T-cell (primary cell): ENCODE measurements at places on chromosomes 12 and 14.
A peak's percentile ranks its signal among the peaks of the same experiment; 100 is the strongest.

DNA sequence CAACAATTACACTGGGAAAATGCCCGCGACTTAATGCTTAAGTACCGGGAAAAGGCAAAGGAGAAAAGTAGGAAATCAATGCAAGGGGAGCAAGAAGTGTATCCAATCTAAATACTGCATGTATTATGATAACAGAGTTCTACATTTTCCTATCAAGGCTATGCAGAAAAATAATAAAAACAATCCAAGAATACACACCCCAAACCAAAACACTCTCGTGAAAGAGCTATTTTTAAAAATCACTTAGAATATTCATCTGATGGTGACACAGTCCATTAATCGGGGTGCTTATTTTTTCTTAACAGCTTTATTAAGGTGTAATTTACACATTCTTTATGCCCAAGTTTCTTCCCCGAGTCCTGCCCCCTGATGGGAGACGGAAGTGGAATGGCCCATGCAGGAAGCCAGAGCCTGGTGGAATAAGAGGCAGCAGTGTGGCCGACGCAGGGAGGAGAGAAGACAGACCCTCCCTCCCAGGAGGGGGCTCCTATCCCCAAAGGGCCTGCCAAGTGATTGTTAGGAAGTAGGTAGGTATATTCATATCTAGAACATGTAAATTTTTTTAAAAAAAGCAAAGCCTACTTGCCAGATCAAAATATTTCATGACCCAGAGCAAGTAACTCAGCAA lies 174.3 kb downstream of the FOXN3 start:
- DNase-seq = no peak

DNA sequence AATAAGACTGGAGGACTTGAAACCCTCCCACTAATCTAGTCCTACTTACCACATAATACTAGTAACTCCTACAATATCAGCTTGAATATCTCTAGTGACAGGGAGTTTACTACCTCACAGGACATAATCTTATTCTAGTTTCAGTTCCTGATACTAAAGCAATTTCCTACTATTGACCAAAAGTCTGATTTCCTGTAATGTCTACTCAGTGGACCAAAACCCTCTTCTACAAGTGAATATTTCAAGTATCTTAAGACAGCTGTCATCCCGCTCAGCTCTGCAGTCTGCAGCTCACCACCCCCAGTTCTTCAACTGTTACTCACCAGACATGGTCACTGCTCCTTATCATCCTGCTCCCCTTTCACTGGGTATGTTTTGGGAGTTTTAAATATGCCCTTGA lies 70.8 kb upstream of the TMCC3 start:
- no peak for DNase-seq

DNA sequence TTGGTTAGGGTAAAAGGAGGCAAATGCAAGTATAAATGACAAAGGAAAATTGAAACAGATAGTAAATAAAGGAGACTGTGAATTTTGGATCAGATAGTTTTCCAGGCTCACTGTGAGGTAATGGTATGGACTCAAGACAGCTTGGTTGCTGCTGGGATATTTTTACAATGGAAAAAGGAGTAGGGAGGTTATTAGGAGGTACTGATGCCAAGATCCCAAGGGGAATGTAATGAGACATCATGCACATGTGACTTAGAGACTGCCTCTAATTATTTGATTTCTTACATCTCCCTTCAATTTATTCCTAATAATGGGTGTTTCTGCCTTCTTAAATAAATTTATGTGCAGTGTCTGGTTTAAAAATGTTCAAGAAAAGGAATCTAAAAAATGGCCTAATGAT lies 56.9 kb downstream of the TAOK3 start:
- DNase-seq = no peak

- DNase-seq = no peak
These were observed 297.9 kb upstream of the G2E3 start for GRCh38 chr14:30260833-30261607.

GRCh38 chr14:32938719-32939253 lies at the start of gene NPAS3:
NPAS3 (plus strand) TSS chr14:32938879.
- no peak for DNase-seq

- DNase-seq = no peak
These were observed 52.1 kb downstream of the STON2 start for GRCh38 chr14:81348061-81348460.

GRCh38 chr12:26651566-26652188 lies 181.3 kb downstream of the ITPR2 start:
- DNase-seq = no peak

GRCh38 chr12:47855502-47855901 lies 35.8 kb upstream of the HDAC7 start:
- no peak for DNase-seq

- DNase-seq = no peak
These were observed 106.2 kb downstream of the UNC79 start for GRCh38 chr14:93536945-93537344.

DNA sequence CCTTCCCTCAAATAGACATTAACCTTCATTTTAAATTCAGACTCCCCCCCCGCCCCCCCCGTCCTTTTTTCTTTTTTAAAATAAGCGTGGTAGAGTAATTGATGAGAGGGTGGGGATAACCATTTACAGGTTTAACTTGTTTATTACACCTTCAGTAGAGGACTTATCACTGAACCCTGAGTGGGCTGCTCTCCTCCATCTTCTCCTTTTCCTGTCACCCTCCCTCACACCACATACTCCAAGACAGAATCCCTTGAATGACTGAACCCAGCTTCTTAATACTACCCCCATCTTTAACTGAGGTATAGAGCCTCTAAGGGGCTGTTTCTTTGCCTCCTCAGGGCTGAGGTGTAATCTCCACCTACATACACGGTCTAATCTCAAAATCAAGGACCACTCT lies 3.7 kb upstream of the IKZF4 start:
- DNase-seq = no peak

DNA sequence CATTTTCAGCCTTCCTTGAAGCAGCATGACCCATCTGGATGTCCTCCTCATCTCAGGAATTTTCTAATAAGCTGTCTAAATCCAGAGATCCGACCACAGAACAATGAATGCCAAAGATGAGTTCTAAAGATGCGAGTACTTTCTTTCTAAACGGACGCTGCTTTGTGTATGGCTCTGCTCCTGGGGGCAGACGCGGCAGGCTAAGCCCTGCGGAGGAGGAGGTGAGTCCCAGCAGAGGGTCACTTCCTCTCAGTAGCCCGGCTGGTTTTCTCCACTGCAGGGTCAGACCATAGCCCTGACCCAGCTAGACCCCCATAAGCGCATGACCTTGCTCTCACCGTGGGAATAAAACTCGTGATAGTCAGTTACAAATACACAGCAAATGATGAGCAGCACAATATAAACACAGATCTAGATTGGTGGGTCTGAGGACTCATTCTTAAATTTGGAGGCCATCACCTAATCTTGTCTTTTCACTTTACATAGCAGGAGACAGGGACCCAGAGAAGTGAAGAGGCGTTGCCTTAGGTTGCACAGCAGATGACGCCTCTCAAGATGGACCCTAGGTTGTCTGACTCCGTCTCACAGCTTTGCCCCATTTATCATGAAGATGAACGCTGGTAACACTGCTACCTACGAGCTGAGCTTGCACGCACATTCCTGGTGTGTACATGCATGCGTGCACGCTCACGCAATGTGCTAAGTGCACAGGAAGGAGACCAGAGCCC lies 16.6 kb downstream of the SSH1 start:
- DNase-seq = no peak

GRCh38 chr12:51393676-51394545 lies 2.7 kb upstream of the GALNT6 start:
- DNase-seq = peak; percentile 32

- no peak for DNase-seq
These were observed 278.4 kb upstream of the ATXN7L3B start for GRCh38 chr12:74259199-74259598.

- DNase-seq = no peak
These were observed 4.9 kb upstream of the SLC2A3 start for GRCh38 chr12:7940906-7941305.

DNA sequence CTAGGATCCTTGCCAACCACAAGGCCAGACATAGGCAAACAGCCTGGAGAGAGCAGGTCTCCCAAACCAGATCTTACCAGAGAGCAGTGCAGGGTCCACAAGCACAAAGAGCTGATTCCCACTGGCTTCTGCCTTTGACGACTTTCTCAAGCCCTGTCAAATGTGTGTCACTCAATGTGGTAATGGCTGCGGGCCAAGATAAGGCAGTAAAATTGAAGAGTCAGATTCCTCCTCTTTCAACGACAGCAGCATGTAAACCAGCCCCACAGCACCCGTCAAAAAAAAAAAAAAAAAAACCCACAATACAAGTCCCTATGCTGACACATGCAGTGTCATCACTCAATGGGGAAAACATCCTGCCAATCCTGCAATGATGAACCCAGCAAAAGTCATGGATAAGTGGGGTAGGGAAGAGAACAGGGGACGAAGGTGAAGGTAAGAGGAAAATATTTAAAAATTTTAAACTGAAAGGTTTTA lies at the start of gene STON2:
Gene STON2, minus strand, starts transcription at position 123 of the 477 bp plus-strand sequence. CDS start 1,942 bp downstream, outside the sequence.
- DNase-seq = no peak

- DNase-seq = no peak
These were observed 49.3 kb upstream of the AMN start for GRCh38 chr14:102873131-102873530.

GRCh38 chr14:69662636-69663299 lies 51.4 kb downstream of the SUSD6 start:
- no peak for DNase-seq

GRCh38 chr14:104752423-104752734 lies 568 bp upstream of the SIVA1 start:
- no peak for DNase-seq

DNA sequence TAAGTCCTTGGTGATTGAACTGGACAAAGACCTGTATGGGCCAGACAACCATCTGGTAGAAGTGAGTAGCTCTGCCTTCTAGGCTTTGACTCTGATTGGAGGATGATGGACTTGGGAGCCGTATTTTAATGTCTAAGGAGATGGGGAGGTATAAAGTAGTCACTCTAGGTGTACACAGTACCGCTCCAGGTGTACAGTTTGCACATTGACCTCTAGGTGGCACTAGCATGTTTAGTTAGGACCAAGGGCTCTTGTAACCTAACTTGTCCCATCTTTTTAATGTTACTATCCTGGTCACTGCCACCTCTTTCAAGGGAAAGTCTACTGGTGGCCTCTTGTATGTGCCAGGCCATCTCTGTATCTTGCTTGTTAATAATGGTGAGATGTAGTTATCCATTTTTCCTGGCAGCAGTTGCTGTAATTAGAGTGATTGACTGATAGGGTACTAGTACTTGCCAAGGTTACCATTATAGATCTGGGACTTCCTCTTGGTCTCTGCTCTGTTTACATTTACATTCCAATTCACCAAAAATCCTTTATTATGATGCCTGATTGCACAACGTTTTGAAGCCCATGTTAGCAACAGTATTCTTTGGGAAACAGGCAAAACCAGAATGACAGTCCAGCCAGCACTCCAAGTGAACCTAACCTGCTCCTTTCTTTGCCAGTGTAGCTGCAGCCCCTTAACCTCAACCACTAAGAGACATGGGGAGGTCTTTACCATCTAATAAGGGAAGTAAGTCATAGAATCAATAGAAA lies 3.6 kb downstream of the SMARCD1 start:
- peak; percentile 46 for DNase-seq

GRCh38 chr12:90069711-90070110 lies 361.1 kb upstream of the ATP2B1 start:
- DNase-seq = no peak

GRCh38 chr12:47422611-47423010 lies 283.2 kb downstream of the RPAP3 start:
- DNase-seq = no peak

DNA sequence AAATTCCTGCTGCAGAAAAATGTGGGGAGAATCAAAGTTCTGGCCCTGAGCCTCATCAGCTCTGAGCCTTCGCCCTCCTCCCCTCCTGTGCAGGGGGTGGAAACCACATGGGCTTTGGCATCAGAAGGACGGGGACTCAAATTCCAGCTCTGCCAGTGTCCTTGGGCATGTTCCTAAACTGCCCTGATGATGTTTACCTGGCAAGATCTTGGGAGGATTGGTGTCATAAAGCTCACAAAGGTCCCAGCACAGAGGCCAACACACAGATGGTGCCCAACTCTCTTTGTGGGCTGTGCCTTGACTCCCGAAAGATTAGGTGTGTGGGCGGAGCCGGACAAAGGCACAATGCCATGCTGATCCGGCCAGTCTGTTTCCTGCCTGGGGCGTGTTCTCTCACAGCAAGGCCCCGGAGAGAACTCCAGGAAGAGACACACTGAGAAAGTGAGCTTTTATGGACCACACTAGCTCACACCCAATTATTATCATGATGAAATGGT lies 20.5 kb upstream of the CLMN start:
- no peak for DNase-seq

- no peak for DNase-seq
These were observed 888.6 kb downstream of the TMTC2 start for GRCh38 chr12:83575326-83575725.

DNA sequence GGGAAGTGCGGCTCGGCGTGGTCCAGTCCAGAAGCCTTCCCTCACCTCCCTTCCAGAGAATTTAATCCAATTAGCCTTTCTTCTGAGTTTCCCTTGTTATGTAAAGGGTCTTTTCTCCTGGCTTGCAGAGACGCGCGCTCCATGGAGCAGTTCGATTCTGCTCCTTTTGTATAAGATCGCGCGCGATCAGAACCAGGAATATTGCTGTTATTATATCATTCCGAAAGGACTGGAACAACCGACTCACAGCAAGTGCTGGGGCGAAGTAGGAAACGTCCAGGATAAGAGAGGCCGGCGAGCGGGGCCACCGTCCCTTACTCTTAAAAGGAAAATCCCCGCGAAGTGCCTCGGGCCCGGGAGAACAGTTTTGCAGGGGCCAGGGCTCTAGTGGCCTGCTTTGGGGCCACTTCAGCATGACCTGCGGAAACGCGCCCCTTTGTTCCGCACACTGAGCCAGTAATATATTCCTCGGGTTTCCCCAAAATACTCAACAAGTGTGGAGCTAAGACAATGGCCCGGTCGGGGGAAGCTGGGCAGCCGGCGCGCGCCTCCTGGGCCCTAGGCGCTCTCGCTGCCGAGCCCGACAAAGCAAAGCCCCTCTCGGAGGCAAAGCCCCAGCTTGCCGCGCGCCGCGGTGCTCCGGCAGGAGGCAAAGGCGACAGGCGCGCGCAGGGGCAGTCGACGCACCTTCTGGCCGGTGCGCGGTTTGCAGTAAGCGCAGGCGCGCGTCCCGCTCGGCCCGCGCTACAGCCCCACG lies 2.9 kb downstream of the RFX4 start:
- DNase-seq = no peak

DNA sequence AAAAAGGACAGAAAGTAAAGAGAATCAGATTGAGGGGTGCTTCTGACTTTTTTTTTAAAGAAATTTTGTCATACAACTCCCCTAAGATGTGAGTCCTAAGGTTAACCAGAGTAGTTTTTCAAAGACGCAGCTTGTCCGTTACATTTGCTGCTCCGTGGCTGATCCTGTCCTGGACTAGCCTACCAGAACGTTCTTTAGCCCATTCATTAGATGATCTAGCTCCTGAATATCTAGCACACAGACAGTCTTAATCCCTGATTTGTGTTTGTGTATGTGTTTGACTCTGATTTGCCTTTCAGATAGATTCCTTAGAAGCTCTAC lies 60.3 kb downstream of the SAMD4A start:
- no peak for DNase-seq

GRCh38 chr14:104796687-104797081 lies 1.1 kb upstream of the AKT1 start:
- DNase-seq = no peak

GRCh38 chr14:102235275-102235897 lies 69.6 kb downstream of the MOK start:
- peak; percentile 67 for DNase-seq
